Karpas-422 (cell line): ENCODE measurements at places on chromosomes 2 and 18. TPM values are rescaled to one million over a fixed set of nuclear protein-coding genes. Genes with fewer than 3 reads are reported as not detected.

The ATP9B gene
- 65.1 and 76.9 TPM in 2 replicates for total RNA-seq

GRCh38 chr2:34123996-34124785 lies 525.1 kb upstream of the FAM98A start:
- H3K4me3 ChIP-seq = no peak overlapping the region
- no peaks in the 10 kb centered on the region for H3K36me3 ChIP-seq
- no peaks in the 10 kb centered on the region for H3K27me3 ChIP-seq
- no peaks in the 10 kb centered on the region for H3K4me1 ChIP-seq
- DNase-seq = no peak

- peaks cover 14% of the 10 kb centered on the region for H3K4me1 ChIP-seq
- H3K27ac ChIP-seq = no peak overlapping the region
- no peaks in the 10 kb centered on the region for H3K36me3 ChIP-seq
- peak; percentile 81 for DNase-seq
Measured at GRCh38 chr2:110853516-110853915, 121.1 kb downstream of the ACOXL start.

- DNase-seq = no peak
- H3K4me1 ChIP-seq = no peaks in the 10 kb centered on the region
- no peaks in the 10 kb centered on the region for H3K27me3 ChIP-seq
- H3K4me3 ChIP-seq = no peak overlapping the region
- H3K36me3 ChIP-seq = no peaks in the 10 kb centered on the region
Measured at GRCh38 chr18:2138552-2138951, 432.8 kb downstream of the METTL4 start.

DNA sequence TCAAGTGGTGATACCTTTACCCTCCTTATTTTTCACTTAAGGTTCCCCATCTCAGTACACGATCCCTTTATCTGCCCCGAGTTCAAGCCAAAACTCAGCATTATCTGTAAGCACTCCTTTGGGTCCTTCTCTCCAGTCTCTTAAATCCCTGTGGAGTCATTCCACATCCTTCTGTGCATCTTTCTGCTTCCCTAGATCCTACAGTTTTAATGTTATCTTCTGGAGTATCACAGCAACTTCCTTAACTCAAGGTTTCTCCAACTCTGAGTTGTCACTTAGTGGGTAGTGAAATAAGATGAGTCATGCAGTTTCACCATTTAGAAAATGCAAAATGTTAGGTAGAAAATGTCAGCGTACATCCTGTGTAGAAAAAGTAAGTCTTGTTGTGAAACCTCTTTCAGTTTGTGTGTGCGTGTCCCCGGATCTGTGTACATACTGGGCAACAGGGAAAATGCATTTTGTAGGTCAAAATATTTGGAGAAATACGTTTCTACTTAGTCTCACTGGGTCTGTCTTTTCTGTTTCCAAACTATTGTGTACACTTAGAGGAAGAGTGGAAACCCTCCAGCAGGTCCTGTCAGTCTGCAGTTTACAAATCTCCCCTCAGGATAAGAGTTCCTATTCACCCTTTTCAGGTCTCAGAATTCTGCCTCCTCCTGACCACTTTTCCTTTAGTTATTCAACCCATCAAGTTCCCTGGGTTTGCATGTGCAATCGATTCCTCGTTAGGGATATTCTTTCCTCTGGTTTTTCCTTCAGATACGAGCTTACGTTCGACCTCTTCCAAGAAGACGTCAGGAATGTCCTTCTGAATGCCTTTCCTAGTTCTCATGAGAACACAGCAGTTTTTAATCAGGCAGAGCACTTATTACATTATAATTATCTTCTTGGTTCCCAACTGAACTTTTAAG lies 154.8 kb downstream of the TGIF1 start:
- H3K27me3 ChIP-seq = no peaks in the 10 kb centered on the region
- peak overlapping the region; percentile 56 for H3K4me3 ChIP-seq
- H3K27ac ChIP-seq = peak overlapping the region; percentile 74
- DNase-seq = peak; percentile 88
